ENCODE measurements at places on chromosomes 13 and 19.

DNA sequence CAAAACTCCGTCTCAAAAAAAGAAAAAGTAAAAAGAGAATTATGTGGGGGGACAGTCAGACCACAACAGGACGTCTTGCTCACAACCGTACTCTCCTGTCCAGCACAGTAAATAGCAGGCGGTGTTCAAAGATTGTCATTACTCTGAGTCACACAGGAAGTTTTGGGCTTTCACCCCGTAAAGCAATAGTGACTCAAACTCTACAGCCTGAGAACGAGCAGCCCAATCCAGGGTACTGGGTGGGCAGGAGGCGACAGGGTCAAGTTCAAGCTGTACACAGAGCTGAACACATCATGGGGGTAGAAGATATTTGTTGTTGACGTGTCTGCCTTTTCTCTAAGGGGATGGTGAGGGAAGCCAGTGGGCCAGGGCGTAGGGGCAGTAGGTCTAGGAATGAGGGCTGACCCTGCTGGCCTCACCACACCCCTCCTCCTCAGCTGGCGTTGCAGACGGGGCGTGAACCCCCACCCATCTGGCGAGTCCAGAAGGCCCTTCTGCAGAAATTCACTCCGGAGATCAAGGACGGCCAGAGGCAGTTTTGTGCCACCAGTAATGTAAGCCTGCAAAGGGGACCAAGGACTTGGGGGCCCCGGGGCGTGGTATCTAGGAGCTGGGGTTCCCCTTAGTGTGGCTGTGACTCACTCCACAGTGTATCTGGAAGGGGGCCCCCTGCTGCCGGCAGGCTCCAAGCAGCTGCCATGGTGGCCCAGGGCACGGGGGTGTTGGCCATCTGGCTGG is 23.3 kb downstream of the PRR12 start:
- H3K4me1 ChIP-seq, result peaks cover 18% of the 10 kb centered on the region
- no peaks in the 10 kb centered on the region for H3K27me3 ChIP-seq
- DNase-seq, result no peak
- peak overlapping the region; percentile 90 for H3K27ac ChIP-seq
- H3K36me3 ChIP-seq, result peaks cover 38% of the 10 kb centered on the region

DNA sequence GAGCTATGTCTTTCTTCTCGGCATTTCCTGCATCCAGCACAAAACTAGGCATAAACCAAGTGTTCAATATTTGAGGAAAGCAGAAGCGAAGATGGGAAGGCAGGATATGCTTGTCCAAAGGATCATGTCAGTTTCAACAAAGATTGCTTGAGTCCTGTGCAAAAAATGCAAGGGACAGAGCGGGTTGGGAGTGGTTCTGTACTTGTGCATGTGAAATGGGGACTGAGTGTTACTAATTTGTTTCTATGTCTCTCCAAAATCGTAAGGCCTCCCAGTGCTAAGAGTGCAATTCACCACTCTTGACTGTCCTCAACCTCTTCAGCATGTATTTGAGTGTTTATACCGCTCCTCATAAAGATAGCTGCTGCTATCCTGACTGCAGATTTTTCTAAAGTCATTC is 166.2 kb downstream of the DLEU7 start:
- no peak overlapping the region for H3K27ac ChIP-seq
- no peaks in the 10 kb centered on the region for H3K36me3 ChIP-seq
- H3K4me3 ChIP-seq, result no peak overlapping the region
- DNase-seq, result no peak
- peaks cover 13% of the 10 kb centered on the region for H3K4me1 ChIP-seq

GRCh38 chr13:30391956-30392680 is 30.2 kb upstream of the UBE2L5 start:
- no peaks in the 10 kb centered on the region for H3K27me3 ChIP-seq
- no peak overlapping the region for H3K4me3 ChIP-seq

DNA sequence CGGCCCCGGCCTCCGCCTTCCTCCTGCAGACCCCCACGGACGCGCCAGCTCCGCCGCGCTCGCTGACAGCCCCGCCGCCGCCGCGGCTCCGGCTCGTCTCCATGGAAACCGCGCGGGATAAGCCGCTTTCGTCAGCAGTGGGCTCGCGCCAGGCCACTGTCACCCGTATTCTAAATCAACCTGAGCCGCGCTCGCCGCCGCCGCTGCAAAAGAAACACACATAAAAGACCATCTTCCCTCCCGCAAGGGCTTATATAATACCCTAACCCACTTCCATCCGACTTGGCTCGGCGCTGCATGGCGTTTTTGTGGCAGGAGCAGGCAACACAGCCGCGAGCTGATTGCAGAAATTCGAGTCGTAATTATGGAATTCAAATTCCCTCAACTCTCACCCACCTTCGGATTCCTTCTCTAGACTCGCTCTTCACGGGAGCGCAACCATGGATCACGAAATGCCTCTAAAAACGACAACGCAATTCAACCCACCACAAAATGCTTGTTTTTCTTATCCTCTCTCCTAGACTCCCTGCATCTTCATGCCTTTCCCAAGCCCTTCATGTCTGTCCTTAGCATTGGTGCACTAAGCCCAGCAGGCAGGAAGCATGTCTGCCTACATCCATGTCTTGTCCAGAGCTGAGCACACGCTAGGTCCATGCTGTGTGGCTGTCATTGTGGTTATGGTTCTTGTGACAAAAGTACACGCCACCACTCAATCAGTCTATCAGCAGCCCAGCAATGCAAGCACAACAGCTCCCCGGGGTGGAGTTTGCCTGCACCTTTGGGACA is at the start of gene AMER2:
Gene AMER2 (minus strand): TSS at position 772 of the 786 bp plus-strand sequence. CDS start 669 bp downstream, at position 103.
- peak within 1 kb of the TSS; percentile 71 for H3K27ac ChIP-seq
- H3K27me3 ChIP-seq, result peaks cover 39% of the 10 kb centered on the region
- H3K36me3 ChIP-seq, result peaks cover 2% of the 10 kb centered on the region
- H3K4me1 ChIP-seq, result peaks cover 10% of the 10 kb centered on the region

GRCh38 chr19:3210347-3211017 is 14.0 kb upstream of the CELF5 start:
- DNase-seq, result peak; percentile 76
- peaks cover 7% of the 10 kb centered on the region for H3K36me3 ChIP-seq
- no peaks in the 10 kb centered on the region for H3K27me3 ChIP-seq
- H3K4me1 ChIP-seq, result peaks cover 8% of the 10 kb centered on the region

DNA sequence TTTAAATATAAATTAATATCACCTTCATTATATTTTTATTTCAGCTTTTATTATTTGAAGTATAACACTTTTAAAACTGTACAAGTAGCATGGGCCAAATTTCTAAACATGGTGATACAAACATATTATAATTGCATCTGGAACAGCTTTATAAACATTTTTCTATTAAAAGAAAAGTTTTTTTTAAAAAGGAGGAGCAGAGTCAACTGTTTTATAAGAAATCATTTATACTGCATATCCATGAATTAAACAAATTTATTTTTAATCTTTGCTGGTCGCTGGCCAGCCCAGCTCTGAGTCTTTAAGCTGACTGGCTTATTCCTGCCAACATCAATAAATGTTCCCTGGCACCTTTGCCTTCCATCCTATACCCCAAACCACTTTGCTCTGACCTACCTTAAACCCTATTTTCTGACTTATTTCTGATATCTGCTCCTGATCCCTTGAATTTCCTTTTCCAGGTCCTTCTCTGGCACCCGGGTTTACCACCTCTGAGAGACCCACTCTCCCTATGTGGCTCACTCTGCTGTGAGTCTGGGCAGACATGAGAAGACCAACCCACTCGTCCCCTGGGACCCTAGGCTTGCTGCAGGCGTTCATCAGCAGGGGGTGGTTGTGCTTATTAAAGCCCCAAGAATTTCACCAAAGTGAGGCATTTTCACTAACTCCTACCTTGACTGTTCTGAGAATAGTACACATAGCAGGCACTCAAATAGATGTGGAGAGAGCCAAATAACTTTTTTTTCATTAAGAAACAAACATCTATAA is 220.3 kb downstream of the KLF12 start:
- DNase-seq, result peak; percentile 4
- peaks cover 41% of the 10 kb centered on the region for H3K4me1 ChIP-seq
- H3K36me3 ChIP-seq, result no peaks in the 10 kb centered on the region
- H3K4me3 ChIP-seq, result no peak overlapping the region

GRCh38 chr19:42330241-42330711 is 4.8 kb downstream of the MEGF8 start:
- DNase-seq, result no peak
- peaks cover 27% of the 10 kb centered on the region for H3K4me1 ChIP-seq
- H3K36me3 ChIP-seq, result no peaks in the 10 kb centered on the region
- H3K27me3 ChIP-seq, result no peaks in the 10 kb centered on the region
- no peak overlapping the region for H3K4me3 ChIP-seq

- no peak for DNase-seq
- no peaks in the 10 kb centered on the region for H3K36me3 ChIP-seq
Observed at GRCh38 chr13:46881621-46882020, 15.2 kb downstream of the HTR2A start.

- H3K4me1 ChIP-seq, result no peaks in the 10 kb centered on the region
- H3K4me3 ChIP-seq, result no peak overlapping the region
- no peak for DNase-seq
- no peaks in the 10 kb centered on the region for H3K36me3 ChIP-seq
- no peak overlapping the region for H3K27ac ChIP-seq
Observed at GRCh38 chr13:34277936-34278335, 460.0 kb downstream of the RFC3 start.

- H3K27me3 ChIP-seq, result no peaks in the 10 kb centered on the region
- no peak for DNase-seq
- H3K4me1 ChIP-seq, result peaks cover 22% of the 10 kb centered on the region
- H3K27ac ChIP-seq, result peak overlapping the region; percentile 73
- peaks cover 5% of the 10 kb centered on the region for H3K36me3 ChIP-seq
Observed at GRCh38 chr19:17739121-17739875, 12.0 kb upstream of the FCHO1 start.

DNA sequence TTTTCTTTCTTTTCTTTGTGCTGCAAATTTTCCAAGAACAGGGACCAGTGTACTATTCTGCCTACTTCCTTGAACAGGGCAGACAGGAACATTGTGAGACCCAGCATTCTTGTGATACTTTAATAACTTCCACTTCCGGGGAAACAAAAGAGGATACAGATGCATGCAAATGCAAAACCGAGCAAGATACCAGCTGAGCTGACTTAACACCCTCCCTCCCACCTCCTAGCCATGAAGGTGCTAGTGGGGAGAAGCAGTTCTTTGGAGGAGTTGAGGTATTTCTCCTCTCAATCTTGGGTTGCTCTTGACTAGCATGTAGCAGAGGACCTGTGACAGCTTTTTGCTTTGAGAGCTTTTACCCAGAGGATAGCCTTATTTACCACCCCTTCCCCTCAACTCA is 111.2 kb downstream of the KLF5 start:
- no peak overlapping the region for H3K27ac ChIP-seq
- DNase-seq, result no peak
- H3K4me1 ChIP-seq, result no peaks in the 10 kb centered on the region
- H3K36me3 ChIP-seq, result no peaks in the 10 kb centered on the region
- H3K27me3 ChIP-seq, result peaks cover 4% of the 10 kb centered on the region

DNA sequence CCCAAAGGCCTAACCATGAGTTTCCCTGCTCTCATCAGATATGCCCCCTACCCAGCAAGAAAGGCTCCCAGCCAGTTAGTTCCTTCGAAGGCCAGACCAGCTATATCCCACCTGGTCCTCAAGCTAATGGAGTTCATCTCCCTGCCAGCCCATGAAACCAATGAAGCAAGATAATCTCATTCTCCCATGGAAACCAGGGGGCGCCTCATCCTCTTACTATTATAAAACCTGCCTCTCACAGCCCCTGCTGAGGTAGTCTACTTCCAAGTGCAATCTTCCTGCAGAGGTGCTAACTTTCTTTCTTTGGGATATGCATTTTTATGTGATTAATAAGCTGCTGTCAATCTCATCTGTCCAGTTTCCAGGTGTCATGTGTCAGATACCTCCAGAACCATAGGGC is 34.0 kb upstream of the ZNF573 start:
- H3K36me3 ChIP-seq, result peaks cover 7% of the 10 kb centered on the region
- no peak for DNase-seq
- no peak overlapping the region for H3K27ac ChIP-seq
- no peak overlapping the region for H3K4me3 ChIP-seq
- peaks cover 2% of the 10 kb centered on the region for H3K4me1 ChIP-seq

GRCh38 chr19:46365561-46365960 is 18.7 kb downstream of the PPP5C start:
- H3K4me1 ChIP-seq, result peaks cover 14% of the 10 kb centered on the region
- DNase-seq, result no peak
- peaks cover 14% of the 10 kb centered on the region for H3K36me3 ChIP-seq

- no peak overlapping the region for H3K27ac ChIP-seq
- peaks cover 7% of the 10 kb centered on the region for H3K4me1 ChIP-seq
- H3K4me3 ChIP-seq, result no peak overlapping the region
- no peak for DNase-seq
- peaks cover 14% of the 10 kb centered on the region for H3K36me3 ChIP-seq
Observed at GRCh38 chr13:30268673-30269072, 38.7 kb downstream of the KATNAL1 start.

Data from memory B cell (primary cell).